Stimulated activated CD4-positive, alpha-beta T cell treated with anti-CD3 and anti-CD28 coated beads, Interleukin-2, amount 100 ng/mL, for 24 hours (primary cell): ENCODE measurements at places on chromosomes 4 and X.

- DNase-seq, result no peak
These were observed 1460.8 kb downstream of the RAPGEF2 start for GRCh38 chr4:160563552-160564282.

DNA sequence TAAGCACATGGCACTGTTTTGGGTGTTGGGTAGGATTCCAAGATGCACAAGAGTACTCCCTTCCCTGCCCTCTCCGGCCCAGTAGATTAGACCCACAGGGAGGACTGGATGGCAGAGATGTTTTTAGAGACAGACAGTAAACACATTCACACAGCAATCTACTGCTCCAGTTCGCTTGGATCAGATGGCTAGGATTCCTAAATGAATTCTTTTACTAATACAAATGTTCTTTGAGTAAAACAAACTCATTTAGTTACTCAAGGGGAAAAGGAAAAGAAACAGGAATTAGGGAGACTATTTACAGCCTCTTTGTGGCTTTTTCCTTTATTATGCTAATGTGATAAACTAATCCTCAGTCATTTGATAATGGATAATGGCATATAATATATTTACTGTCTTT is 5.9 kb downstream of the SNX25 start:
- no peak for DNase-seq

DNA sequence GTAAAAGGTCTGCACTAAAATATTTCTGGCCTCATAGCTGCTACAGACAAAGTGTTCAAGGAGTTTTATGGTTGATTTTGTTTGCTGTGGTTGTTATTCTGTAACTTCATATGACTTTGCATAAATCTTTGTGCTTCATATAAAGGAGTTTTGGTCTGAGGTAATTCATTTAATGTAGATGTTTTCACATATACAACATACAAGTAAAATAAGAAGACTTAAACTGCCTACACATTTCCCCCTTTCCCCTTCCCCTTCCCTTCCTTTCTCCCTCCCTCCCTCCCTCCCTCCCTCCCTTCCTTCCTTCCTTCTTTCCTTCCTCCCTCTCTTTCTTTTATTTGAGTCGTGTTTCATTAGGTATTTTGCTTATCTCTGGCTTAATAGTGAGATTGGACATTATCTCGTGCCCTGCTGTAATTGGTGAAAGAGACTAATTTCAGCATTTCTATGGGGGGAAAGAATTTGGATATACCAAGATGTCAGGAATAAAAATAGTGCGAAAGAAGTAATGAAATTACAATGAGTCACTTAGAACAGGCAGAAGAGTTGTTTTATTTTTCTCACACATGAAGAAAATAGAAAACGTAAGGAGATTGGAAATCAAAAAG is 144.9 kb upstream of the MAD2L1 start:
- no peak for DNase-seq

DNA sequence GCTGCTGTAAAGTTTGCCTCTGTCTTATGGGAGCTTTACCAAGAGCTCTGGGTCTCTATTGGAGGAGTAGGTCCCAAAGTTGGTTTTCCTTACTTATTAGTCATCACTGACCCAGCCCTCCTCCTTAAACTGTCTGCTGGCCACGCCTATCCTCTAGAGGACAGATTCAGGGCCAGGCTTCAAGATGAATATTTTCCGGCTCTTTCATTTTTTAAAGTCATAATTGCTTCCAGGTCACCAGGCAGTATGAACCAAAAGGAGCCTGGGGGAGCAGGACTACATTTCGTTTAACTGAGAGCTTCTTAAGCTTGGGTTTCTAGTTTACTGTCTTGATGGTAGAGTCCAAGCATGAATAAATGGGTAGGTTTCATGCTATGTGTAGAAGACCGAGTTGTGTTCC is 13.7 kb downstream of the BCORL1 start:
- DNase-seq, result no peak

GRCh38 chrX:132068405-132068804 is 45.3 kb downstream of the STK26 start:
- no peak for DNase-seq

- DNase-seq, result no peak
These were observed 575 bp upstream of the KLHL5 start for GRCh38 chr4:39061457-39061856.

DNA sequence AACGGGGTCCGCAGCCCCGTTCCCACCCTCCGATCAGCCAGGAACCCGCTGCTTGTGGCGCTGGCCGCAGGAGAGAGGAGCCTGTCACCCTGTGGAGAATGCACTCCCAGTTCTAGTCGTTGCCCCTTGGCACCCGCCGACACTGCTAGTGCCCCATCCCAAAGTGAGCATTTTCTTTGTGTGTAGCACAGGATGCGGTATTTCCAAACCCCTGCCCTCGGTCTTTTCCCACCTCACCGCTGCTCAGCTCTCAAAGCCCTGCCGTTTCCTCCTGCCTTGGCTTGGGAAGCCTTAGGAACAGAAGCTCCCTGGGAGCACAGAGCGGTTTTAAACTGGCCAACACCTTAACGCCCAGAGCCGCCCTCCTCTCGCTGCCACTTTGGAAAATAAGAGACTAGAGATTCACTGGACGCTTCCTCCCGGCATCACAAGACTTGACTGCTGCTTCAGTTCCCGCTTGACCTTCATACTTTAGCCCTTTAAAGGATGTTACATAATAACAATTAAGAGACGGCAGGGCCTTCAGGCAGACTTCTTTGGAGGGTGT is 772 bp downstream of the CYP4V2 start:
- peak; percentile 30 for DNase-seq

DNA sequence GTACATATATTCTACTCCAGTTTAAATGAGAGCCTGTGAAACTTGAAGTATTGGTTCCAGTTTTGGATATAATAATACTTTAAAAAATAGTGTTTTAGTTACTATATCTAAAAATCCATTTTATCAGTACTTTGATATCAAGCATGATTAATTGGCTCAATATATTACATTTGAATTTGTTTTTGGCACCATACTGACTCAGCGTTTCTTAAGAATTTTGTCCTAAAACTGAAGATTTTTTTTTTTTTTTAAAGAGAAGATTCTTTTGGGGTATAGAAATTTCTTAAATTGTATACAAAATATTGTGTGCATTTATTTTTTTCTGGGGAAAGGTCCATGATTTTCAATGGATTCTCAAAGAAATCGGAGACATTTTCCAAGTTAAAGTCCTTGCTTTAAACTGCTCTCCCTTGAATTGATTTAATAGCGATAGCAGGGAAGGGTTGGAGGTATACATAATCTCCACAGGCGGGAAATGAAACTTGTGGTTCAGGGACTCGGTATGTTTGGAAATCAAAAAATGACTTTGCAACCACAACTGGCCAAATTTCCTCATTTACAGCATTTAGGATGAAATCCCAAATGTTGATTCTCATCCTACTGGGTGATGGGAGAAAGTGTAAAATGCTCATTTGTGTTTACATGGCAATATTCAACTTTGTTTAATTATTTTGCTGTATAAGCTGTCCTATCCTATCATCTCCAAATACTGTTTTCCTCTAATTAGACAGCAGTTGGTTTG is 62.3 kb downstream of the TMA16 start:
- DNase-seq, result no peak

DNA sequence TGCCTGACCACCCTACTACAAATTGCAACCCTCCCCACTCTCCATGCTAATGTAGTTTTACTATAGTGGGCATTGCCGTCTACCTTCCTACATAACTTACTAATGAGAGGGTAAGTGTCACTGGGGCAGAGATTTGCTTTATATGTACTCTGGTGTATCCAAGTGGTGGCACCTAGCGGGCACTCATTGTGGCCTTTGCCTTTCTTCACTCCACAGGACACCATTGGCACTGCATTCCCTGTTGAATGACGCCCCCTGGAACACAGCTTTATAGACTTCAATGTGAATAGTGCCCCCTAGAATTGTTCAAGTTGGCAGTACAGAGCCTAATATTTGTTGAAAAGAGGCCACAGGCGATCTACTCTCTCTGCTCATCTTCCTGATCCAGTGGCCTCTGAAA is 215.8 kb downstream of the MID1IP1 start:
- no peak for DNase-seq

- no peak for DNase-seq
These were observed 18.4 kb downstream of the SMS start for GRCh38 chrX:21958916-21959315.

DNA sequence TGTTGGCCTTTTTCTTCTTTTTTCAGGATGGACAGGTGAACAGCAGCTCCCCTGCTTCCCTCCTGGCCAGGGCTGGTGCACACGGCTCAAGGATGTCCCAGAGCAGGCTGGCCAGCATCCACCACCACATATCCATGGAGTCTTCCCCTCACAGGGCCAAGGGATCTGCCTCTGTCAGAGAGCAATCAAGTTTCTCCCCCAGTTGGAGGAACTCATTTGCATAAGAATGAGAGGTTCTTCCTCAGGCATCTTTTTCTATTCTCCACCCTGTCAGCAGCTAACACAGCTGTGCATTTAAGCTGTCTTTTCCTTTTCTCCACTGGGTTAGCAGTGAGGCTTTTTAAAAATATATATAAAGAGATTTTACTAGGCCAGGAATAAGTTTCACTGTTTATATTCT is 143.8 kb downstream of the ANAPC10 start:
- no peak for DNase-seq

GRCh38 chrX:26672571-26672970 is 456.6 kb downstream of the MAGEB5 start:
- DNase-seq, result no peak

DNA sequence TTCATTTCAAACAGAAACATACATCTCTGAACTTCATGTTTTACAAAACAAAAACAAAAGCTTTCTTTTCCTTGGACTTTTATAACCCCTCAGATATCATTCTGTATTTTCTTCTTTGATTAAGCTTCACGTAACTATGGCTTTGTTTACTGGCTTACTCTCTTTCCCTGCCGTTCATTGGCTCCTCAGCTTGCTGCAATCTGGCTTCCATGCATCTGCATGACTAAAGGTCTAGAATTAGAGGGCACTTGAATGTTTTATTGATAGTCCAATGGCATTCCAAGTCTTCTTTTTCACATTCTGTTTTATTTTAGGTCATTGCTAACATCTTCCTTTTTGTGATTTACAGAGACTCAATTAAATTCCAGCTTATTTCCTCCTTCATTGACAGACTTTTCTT is 487.6 kb downstream of the GRXCR1 start:
- DNase-seq, result no peak

GRCh38 chr4:100879471-100879870 is 361.6 kb upstream of the EMCN start:
- DNase-seq, result no peak

DNA sequence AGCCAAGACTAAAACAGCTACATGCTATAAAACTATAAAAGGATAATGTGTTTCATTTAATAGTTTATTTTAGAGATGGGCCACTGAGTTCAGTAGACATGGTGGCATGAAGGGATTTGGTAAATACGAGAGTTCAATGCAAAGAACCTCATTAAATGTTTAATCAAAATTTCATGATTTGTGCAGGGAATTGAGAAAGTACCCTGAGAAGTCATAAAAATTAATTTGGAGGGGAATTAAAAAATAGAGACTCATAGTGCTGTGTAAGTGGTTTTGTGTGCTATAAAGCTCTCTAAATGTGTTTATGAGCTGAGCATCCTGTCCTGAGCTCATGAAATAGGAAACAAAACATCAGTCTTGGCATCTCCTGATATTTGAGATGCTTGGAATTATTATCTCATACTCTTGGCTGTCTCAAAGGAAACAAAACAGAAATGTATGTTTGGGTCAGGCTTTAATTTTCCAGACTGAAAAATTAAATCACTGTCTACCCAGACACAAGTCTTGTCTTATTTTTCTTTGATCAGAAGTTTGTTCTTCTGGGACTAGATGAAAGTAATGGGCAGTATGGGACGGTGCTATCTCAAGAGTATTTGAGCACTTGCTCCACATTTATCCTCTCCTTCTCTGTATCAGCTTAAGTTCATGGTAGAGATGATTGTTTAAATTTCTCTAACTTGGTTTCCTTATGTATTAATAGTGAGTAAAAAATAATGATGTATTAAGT is 38.0 kb upstream of the EMCN start:
- DNase-seq, result no peak

GRCh38 chr4:77454858-77455257 is 150.8 kb upstream of the CXCL13 start:
- no peak for DNase-seq

- no peak for DNase-seq
These were observed 115.5 kb downstream of the EFHC2 start for GRCh38 chrX:44227991-44228390.

DNA sequence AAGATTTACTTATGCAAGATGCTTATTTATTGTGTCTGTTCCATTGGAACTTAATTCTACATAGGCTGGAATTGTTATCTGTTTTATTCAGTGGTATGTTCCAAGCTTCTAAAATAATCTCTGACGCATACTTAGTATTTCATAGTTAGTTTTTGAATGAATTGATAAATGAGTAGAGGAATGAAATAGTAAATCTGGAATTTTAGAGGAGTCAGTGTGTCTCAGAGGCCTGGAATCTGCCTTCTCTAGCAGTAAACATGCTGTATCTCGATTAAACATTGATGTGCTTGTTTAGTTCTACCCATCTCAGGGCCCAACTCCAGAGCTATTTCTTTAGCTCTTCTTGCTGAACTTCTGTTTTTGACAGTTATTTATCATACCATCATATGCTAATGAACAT is 154.2 kb upstream of the MAGEC2 start:
- no peak for DNase-seq

- DNase-seq, result no peak
These were observed 691.0 kb downstream of the GRID2 start for GRCh38 chr4:92994727-92995126.

GRCh38 chr4:21806991-21807390 is 141.6 kb downstream of the KCNIP4 start:
- no peak for DNase-seq

DNA sequence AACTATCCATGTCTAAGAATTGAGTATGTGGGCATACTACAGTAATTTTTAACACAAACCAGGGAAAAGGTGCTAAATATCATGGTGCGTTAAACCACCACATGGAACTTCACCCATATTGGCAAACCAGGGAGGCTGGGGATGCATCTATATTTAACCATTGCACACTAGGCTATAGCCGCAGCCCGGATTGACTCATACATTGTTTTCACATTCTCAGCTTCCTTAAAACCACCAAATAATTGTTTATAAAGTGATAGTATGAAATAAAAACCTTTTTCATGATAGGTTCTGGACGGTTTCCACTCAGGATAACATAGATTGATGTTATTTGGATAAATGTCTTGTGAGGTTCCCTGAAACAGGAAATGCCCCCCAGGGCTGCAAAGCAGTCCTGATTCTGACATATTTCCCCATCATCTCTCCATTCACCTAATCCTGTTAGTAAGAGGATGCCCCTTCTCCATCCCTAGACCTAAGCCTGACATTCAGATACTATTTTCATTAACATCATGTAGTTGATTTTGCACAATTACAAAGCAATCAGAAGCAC is 7.9 kb downstream of the COL25A1 start:
- no peak for DNase-seq
